ENCODE measurements at places on chromosomes 7 and 10. TPM values are rescaled to one million over a fixed set of nuclear protein-coding genes. Genes with fewer than 3 reads are reported as not detected.

NUDT13 gene
- 0.50 TPM for total RNA-seq

MMRN2 gene
- total RNA-seq: 33.5 TPM

LIPN gene
- total RNA-seq: 0.30 TPM

GSTK1 gene
- 131 TPM for total RNA-seq

FGFR2 gene
- 163 TPM for total RNA-seq

HOXA10 gene
- total RNA-seq: 14.0 TPM
